SK-N-MC (cell line): ENCODE measurements at places on chromosomes 1 and 21.

- no peak for DNase-seq
Measured at GRCh38 chr21:15453261-15453660, 276.5 kb upstream of the USP25 start.

GRCh38 chr1:54405898-54406293 is 298 bp downstream of the SSBP3 start:
- no peak for DNase-seq

- no peak for DNase-seq
Measured at GRCh38 chr1:99811075-99811474, 39.1 kb upstream of the AGL start.

DNA sequence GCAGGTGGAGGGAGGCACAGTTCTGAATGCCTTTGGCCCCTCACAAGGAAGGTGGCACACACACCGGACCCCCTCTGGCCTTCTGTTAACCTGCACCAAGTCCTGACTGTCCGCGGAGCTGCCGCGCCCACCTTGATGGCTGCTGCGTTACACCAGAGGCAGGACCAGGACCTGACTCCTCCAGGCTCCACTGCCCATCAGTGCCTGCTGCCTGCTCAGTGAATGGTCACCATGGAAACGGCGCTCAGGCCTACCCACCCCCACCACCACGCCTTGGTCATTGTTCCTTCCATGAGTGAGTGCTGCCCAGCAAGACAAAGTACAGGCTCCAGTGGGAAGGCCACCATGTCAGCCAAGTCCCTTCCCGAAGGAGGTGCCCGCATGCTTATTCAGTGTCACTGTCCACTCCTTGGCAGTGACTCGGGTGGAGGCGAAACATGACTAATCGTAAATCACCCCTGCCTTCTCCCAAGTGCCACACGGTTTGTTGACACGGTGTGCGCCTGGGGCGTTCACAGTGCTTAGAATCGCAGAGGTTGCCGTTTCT is 57.3 kb downstream of the SLC37A1 start:
- DNase-seq: no peak

- no peak for DNase-seq
Measured at GRCh38 chr1:57440096-57440495, 16.2 kb upstream of the DAB1 start.

DNA sequence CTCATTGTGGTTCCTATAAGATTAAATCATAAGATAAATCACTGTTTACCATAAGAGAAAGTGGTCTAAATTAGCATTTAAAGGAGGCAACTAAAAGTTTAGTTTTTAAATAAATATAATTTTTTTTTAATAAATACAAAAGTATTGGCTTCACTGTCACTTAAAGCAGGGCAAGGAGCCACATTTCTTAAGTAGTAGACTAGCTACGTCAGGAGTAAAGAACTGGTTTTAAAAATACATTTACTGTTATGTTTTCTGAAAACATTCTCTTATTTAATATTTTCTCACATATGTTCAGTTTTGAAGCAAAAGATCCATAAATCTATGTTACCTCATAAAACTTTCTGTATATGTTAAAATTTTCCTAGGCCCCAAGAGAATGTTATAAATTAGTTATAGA is 2.2 kb downstream of the ANGPTL1 start:
- DNase-seq: no peak

DNA sequence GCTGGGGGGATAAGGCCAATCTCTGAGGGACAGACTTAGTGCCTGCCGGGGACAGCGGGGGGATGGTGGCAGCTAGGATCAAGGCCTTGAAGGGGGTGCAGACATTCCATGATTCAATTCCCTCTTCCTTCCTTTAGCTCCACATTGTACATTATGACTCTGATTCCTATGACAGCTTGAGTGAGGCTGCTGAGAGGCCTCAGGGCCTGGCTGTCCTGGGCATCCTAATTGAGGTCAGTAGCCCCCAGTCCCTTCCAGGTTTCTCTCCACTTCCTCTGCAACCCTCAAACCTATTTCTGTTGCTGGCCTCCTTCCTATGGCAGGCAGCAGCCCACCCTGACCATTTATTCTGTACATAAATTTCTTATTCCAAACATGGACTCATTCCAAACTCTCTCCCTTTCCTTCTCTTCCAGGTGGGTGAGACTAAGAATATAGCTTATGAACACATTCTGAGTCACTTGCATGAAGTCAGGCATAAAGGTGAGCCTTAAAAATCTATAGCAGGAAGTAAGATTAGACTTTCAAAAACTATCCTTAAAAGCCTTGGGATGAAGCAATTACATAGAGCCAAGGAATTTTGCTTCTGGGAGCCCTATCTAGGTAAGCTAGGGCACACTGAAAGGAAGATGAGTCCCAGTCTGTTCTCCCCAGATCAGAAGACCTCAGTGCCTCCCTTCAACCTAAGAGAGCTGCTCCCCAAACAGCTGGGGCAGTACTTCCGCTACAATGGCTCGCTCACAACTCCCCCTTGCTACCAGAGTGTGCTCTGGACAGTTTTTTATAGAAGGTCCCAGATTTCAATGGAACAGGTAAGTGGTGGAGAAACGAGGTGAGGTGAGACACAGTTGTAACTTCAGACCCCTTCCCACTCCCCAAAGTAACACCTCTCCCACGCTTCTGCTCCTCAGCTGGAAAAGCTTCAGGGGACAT is 5.1 kb downstream of the CA14 start:
- DNase-seq: no peak

DNA sequence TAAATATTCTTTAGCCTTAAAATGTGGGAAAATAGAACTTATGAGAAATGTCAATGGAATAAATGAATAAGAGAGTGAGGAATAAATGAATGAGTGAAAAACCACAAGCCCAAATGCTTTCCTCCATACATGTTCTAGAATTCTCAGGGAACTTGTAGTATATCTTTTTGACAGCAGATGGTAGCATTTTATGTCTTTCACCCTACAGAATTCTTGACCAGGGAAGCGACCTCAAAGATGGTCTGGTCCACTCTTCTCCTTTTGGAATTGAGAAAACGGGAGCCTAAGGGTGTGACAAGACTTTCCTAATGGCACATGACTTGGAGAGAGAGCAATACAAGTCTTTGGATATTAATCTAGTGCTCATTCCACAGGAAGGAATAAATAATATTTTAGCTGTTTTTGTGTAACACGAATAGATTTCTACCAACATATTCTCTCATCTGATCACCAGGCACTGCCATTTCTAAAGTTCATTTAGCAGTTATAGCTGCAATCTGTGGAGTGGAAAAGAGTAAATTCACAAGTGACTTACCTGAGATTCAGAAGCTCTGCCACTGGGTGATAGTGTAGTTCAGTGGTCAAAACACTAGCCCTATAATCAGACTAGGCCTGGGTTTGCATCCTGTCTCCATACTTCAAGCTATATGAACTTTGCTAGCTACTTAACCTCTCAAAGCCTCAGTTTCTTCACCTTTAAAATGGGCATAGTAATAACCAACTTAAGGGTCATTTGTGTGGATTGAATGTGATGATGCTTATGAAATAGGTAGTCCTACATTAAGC is 15.0 kb upstream of the F5 start:
- DNase-seq: no peak

DNA sequence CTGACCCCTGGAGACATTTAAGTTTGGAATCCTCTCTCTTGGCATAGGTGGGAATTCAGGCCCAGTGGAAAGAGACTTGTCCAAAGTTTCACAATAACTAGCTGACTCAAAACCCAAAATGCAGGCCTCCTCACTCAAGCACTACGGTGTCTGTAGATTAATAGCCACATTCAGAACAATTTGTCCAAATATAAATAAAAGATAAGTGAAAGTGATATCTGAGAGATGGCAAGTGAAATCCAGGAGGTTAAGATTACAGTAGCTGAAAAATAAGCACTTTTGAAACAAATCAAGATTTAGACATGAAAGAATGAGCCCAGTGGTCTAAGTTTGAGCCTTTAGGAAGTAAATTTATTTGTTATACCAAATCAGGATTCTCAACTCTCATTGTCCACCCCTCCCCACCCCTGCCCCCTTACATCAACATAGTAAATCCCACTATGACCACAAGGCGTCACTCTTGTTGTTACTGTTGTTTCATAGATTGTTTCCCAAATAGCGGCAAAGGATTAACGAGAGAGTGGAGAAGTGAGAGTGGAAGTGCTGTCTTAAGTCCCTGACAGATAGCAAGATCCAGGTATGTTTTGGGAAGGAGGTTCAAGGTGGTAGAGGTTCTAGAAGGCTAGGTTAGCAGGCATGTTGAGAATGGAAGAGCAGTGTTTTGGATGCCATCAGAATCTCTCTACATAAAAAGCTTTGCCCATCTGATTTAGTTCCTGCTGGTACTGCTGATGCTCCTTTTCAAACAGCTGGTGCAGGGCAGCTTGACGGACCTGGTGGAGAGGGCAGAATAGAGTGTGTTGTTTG is 7.1 kb upstream of the TPM3 start:
- DNase-seq: no peak

DNA sequence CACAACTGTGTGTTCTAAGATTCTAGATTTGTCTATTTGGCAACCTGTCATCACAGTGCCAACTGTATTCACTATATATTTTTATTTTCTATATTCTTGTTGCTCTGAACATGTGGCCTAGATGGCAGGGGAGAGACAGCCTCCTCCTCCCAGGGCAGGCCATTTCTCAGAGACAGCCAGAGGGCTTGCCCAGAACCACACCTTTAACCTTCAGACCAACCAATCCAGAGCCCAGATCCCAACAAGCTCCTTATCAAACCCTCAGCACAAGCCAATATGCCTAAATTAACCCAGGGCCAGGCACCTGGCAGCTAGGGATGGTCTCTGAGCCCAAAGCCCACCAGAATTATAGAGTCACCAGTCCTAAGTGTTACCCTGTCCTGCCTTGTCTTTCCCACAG is 19.3 kb downstream of the TRIM11 start:
- DNase-seq: no peak
